ENCODE measurements at places on chromosomes 3 and 15.

GRCh38 chr3:127590282-127590592, 296 bp downstream of the TPRA1 start:
- no peak for DNase-seq

GRCh38 chr3:171250444-171250843, 209.8 kb downstream of the TNIK start:
- DNase-seq: no peak

DNA sequence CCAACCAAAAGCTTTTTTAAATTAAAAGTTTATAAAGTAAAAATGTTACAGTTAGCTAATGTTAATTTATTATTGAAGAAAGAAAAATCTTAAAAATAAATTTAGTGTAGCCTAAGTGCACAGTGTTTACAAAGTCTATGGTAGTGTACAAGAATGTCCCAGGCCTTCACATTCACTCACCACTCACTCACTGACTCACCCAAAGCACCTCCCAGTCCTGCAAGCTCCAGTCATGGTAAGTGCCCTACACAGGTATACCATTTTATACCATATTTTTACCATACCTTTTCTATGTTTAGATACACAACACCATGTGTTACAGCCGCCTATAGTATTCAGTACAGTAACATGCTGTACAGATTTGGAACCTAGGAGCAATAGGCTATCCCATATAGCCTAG, 29.1 kb downstream of the SSR3 start:
- DNase-seq: no peak

GRCh38 chr3:31029706-31030105, 135.2 kb upstream of the GADL1 start:
- DNase-seq: no peak

DNA sequence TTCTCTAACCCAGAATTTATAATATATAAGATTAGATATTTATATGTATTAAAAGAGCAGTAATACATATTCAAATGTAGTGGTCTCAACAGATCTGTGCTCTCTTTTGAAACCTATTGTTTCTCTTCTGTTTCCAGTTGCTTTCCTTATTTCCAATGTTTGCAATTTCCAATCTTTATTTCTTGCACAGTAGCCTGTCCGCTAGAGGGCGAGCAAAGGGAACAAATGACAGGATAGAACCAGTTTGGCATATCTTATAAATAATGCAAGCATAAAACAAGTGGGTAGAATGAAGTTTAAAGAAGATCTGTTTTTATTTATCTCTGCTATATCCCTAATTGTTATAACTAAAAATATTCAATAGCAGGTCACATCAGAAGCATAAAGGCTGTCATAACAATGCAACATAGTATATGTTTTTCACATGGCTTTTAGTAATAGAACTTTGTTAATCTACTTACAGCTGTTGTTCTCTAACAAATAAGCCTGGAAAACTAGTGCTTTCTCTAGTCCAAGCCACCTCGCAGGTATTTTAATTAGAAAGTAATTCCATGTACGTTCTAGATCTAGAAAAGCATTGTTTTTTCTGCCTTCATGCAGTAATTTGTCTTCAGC, 15.1 kb upstream of the TCAIM start:
- no peak for DNase-seq

GRCh38 chr3:183434992-183435391, 6.6 kb upstream of the MCF2L2 start:
- DNase-seq: no peak

- peak; percentile 27 for DNase-seq
Observed at GRCh38 chr3:40593351-40593750, 68.6 kb downstream of the ZNF621 start.

Measured in NCI-H446 treated with DMSO at 0.1 percent for 48 hours (cell line).